CD8-positive, alpha-beta memory T cell (primary cell): ENCODE measurements at places on chromosomes 16 and 17.

GRCh38 chr17:7912927-7913524 lies 3.1 kb downstream of the RNF227 start:
- no peak for DNase-seq

DNA sequence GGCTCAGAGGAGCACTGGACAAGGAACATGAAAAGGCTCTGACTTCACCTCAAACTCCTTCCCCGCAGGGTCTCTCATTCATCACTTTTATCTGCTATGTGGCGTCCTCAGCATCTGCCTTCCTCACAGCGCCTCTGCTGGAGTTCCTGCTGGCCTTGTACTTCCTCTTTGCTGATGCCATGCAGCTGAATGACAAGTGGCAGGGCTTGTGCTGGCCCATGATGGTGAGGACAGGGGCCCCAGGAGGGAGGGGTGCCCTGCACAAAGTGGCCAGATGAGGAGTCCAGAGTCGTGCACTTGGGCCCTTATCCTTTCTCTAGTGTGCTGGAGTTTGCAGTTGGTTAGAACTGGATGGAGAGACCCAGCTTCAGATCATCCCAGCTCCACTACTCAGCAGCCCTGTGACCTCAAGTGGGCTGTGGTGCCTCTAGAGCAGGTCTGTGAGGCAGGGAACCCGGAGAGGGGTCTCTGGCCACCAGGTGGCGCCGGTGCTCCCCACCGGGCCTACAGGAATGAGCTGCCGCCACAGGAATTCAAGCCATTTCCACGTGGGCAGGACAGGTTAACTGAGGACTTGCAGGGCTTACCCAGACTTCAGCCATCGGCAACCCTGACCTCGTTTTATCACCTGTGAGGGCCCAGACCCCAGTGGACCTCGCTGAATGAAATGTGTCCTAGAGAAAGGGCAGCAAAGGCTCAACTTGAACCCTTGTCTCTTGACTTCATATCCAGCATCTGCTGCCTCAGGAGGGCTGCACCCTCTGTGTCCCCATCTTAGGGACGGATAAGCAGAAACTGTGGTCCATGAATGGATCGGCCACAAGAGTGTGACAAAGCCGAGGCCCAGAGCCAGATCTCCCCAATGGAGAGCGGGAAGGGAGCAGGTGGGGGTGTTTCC lies 4.0 kb downstream of the CMTM3 start:
- DNase-seq, result peak; percentile 75

- peak; percentile 69 for DNase-seq
These were observed at the start of gene MTMR4 for GRCh38 chr17:58513965-58514769. Gene MTMR4 (minus strand): TSS chr17:58514638. CDS start chr17:58514407, 231 bp downstream.

DNA sequence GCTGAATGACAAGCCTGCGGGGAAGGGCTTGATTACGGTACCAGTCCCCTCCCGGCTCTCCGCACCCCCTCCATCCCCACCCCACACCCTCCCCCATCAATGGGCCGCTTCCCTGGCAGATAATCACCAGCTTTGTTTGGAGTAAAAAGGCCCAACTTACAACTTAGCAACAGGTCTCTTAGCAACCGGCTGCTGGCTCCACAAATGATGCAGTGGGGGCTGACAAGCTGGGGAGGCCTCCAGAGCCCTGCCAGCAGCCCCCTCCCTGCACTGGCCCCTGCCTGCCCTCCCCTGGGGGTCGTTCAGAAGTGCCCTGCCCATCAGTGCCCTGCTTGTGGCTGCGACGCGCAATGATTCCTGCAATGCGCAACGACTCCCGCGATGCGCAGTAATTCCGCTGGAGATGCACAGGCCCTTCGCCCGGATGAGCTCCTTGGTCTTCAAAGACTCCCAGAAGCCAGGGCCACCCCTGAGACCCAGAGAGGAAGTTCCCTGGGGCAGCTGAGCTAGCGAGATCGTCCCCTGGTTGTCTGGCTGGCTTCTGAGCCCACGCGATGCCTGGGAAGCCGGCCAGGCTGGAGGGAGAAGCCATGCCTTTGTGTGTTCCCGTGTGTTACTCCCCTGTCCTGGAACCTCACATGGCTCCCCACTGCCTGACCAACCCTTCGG lies 23.3 kb downstream of the CPNE2 start:
- no peak for DNase-seq

DNA sequence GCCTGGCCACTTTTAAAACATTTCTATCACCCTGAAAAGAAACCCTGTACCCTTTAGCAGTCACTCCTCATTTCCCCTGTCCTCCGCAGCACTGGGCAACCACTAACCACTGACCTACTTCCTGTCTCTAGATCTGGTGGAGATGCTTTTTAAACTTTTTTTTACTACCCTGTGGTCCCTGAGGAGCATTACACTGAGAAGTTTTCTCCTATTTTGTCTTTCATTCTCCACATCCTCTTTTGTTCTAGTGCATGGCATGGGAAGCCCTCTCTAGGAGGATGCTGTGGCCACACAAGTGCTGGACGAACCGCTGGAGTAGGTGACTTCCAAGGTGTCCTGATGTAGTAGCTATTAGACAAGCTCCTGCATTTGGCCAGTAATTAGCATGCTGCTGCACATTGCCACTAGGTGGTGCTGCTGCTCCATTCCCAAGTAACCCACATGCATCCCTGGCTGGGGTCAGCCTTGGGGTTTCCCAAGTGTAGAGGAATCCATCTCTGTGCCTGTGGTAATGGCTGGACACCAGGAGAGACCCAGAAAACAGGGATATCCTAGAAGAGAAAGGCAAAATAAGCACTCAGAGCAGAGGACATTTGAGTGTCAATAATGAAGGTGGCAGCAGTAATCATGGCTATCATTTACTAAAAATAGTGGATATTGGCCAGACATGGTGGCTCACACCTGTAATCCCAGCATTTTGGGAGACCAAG lies 143.8 kb upstream of the CRHR1 start:
- DNase-seq, result peak; percentile 79

GRCh38 chr17:28124962-28125361 lies 82.5 kb downstream of the NLK start:
- no peak for DNase-seq

- no peak for DNase-seq
These were observed 2287.7 kb downstream of the TP53TG3F start for GRCh38 chr16:35746963-35747657.

GRCh38 chr16:23134274-23134673 lies 15.0 kb downstream of the USP31 start:
- no peak for DNase-seq

DNA sequence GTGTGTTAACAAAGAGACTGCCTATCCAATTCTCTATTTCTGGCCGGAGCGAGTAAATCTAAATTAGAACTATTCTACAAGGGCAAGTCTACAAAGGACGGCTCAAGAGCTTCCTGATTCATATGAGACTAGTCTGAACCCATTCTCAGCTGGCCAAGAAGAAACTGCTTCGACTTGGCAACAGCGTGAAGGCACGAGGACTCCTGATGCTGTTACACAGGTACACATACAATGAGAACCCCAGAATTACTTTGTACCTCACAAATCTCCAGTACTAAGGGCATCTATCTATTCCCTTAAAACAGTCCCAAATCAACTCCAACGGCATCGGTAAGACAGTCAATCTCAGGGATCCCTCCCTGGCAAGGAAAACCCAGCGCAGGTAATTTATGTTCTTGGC lies 1.5 kb downstream of the CRK start:
- no peak for DNase-seq

GRCh38 chr17:82548681-82549303 lies 29.3 kb downstream of the FOXK2 start:
- no peak for DNase-seq

DNA sequence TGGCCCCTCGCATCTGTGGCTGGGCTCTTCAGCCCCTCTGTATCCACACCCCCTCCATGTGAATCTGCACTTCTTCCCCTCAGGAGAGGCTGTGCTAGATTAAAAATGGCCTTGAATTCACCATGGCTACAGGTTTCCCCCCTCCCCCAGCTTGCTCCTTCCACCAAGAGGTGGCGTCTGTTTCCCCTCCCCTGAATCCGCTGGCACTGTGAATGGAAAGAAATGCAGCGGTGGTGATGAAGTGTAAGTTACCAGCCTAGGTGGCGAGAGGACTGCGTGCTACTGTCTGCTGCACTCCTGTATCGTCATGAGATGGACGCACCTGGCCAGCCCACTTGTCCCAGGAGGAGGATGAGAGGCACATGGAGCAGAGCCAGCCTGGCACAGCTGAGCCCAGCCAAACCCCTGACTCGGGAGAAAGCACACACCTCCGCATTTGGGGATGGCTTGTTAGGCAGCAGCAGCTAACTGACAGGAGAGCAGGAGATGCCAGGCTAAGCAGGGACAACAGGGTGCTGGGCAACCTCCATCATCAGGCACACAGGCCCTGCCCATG lies 26.2 kb downstream of the TNFRSF13B start:
- DNase-seq, result no peak

DNA sequence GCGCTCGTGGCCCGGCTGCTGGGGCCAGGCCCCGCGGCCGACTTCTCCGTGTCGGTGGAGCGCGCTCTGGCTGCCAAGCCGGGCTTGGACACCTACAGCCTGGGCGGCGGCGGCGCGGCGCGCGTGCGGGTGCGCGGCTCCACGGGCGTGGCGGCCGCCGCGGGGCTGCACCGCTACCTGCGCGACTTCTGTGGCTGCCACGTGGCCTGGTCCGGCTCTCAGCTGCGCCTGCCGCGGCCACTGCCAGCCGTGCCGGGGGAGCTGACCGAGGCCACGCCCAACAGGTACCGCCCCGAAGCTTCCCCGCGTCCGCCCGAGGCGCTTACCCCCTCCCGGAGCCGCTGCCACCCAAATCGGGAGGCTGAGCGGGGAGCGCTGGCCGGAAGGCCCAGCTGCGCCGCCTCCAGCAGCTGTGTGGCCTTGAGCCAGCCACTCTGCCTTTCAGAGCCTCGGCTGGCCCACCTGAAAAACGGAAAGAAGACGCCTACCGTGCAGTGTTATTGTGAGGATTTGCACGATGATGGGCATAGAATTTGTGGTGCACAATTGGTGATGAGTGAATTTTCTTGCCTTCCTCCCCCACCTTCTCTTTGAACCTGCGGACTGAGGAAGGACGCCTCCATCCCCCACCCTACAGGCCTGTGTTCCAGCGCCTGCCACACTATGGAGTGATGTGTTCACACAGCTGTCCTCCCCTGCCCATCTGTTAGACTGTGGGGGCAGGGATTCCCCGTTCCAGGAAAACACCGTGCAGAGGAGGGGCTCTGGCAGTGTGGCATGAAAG lies 523 bp downstream of the NAGLU start:
- peak; percentile 55 for DNase-seq

DNA sequence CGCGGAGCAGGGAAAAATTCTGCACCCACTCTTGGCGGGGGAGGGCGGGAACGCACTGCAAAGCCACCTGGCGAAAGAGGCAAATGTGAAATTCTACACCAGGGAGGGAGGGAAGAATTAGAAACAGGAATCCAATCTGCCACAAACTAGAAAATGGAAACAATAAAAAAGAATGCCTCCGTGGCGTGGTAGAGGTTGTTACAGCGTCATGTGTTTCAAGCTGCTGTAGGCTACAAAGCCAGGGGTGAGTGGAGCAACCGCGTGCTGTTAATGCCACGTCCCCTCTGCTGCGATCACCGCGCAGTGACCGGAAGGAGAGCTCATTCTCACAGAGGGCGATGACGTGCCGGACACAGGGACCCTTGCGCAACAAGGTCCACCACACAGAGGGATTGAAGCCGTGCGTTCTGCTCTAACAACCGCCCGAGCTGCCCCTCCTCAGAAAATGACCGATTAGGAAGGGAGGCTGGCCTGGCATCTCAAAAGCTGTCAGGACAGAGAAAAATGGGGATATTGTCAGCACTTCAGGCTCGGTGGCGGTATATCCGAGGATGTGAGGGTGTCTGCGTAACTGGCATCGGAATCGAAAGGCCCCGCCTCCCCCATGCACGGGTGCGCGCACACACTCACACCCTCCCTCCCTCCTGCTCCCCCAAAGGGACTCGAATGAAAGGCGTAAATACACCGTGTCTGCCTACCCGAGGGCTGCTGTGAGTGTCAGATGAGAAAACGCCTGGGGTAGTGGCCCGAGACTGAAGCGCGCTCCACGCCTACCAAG lies 70.8 kb upstream of the TNRC6C start:
- DNase-seq, result peak; percentile 84

DNA sequence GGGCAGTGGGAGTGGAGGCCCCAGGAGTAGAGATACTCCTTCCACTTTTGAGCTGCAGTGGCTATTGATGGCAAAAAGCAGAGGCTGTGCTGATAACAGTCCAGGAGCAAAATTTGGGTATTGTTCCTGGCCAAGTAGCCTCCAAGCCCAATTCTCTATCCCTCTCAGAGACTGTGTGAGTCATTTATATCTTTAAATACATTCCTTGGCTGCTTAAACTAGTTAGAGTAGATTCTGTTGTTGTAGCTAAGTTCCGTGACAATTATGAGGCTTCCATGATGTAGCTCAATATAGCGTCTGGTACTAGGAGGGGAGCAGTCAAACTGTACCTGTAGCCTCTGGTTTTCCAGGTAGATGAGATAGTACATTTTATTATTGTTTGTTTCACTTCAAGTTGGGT lies 19.9 kb upstream of the UBE2G1 start:
- no peak for DNase-seq

DNA sequence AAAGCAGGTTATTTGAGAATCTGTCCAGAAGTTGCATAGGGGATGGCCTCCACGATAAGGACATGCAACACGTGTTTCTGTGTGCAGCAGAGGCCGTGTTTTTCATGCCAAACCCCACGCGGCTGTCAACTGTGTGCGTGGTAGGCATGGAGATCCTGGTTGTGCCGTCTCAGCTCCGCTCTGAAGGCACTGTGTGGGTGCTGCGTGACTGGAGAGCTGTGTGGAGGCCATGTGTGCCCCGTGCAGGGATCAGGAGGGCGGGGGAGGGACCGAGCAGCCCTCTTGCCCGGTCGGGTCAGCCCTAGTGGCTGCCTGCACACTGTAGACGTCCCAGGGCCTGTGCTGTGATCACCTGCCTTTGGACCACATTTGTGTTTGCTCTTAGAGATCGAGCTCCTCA lies 74.5 kb downstream of the SEC14L1 start:
- DNase-seq, result no peak

DNA sequence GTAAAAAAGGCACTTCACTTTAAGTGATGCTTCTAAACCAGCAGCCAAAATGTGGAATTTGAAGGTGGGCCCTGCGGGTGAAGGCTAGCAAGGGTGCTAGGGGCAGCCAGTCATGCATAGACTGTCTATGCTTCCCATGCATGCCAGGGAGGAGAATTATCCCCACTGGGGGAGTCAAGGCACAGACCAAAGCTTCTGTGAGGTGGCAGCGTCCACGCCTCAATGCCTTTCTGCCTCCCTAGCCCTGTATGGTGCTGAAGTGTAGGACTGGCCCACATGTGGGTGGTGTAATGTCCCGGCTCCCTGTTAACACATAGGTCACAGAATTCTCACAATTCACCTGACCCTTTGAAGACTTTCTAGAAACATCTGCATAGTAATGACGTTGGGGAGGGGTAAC lies 1.9 kb downstream of the HS3ST2 start:
- DNase-seq, result no peak
